Esophagus mucosa (tissue), 1 donor: ENCODE measurements at places on chromosomes 5 and 9. TPM values are rescaled to one million over a fixed set of nuclear protein-coding genes. Genes with fewer than 3 reads are reported as not detected.
A peak's percentile ranks its signal among the peaks of the same experiment; 100 is the strongest.

Gene ARID3C
- total RNA-seq: not detected

Gene GABRA6
- not detected for total RNA-seq

Gene NUDT12
- 8.4 TPM for total RNA-seq

Gene CDHR2
- not detected for total RNA-seq

Gene CDX1
- total RNA-seq: not detected

GRCh38 chr9:1057910-1058309, 7.8 kb downstream of the DMRT2 start:
- no peak for ATAC-seq

DNA sequence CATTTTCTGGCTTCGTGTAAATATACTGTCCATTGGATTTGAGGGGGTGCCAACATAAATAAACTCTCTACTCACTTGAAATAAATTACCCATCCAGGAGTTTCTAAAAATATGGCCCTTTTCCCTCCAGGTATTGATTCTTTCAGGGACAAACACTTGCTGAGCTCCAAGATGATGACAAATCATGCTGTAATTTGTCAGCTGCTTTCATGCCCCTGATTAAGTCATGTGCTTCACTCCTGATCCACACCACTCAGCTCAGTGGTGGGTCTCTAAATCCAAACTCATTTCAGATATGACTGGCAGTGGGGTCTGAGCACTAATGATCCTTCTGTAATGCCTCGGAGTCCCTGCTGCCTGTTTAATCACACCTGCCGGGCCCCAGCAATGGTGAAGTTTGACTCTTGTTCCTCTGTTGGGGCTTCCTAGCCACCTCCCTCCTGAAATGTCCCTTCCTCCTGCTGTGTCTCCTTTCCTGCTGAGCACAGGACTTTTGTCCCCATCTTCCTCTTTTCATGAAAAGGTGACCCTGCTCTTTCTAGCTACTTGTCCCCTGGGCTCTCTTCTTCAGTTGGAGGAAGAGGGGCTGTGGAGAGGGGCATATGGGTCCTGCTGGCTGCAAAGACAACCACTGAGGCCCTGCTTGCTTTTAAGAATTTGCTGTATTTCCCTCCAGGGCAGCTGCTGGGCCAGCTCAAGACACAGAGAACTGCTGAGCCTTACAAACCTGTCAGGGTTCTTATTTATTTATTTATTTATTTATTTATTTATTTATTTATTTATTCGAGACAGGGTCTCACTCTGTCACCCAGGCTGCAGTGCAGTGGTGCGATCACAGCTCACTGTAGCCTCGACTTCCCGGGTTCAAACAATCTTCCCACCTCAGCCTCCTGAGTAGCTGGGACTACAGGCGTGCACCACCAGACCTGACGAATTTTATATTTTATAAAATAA, 200.0 kb downstream of the ATP10B start:
- ATAC-seq: no peak

DNA sequence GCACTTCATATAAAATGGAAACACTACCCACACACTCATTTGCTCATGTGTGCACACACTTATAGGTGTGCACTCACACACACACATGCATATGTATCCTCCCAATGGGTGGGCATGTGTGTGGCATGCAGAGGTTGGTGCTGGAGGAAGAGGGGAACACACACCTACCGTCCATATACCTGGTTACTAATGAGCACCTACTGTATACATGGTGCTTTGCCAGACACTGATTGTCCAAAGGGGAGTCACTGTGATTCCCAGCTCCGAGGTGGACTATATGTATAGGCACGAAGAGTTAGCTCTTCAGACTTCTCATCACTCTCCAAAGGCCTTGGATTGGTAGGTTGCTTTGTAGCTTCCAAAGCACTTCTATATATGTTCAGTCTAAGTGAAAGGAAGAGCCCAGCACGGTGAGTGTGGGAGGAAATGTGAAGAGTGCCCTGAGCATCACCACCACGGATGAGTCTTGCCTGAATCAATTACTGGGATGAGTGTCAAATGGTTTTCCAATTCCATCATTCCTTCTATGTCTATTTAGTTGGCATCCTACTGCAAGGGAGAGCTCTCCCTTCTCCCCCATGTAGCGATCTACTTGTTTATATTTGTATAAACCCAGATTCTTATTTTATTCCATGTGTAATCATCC, 12.6 kb upstream of the ERGIC1 start:
- no peak for ATAC-seq

GRCh38 chr9:15499139-15499538, 11.6 kb downstream of the PSIP1 start:
- ATAC-seq: no peak

DNA sequence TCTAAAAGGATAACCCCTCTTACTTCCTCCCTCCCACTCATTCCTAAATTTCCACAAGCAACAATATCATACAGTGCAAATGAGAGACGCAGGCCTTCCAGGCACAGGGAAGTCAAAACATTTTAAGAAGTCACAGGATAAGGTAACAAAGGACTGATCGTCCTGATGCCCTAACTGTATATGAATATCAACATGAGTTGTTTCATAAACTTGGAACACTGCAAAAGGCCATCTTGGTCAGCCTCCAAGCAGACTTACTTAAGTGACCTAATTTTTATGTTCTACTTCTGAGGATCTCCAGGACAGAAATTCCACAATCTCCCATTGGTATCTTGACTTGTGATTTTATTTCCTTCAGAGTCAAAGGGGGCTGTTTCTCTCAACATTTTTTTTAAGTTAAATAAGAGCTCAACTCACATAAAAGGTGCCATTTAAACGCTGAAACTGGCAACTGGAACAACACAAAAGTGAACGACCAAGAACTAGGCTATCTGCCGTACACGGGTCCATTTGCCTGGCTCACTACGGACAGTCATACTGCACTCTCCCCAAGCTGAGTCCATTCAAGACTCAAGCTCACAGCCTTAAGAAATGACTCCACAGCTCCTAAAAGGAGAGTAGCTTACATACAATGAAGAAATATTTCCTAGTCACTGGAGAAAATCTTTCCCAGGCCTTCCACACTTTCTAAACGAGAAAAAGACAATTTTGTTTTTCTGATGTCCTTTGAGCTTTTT, 71.3 kb downstream of the LHFPL2 start:
- ATAC-seq: no peak

GRCh38 chr9:94922691-94923107, 196.2 kb downstream of the AOPEP start:
- peak; percentile 27 for ATAC-seq

- ATAC-seq: peak; percentile 93
Measured at GRCh38 chr9:35518225-35518821, 28.4 kb downstream of the RUSC2 start.

DNA sequence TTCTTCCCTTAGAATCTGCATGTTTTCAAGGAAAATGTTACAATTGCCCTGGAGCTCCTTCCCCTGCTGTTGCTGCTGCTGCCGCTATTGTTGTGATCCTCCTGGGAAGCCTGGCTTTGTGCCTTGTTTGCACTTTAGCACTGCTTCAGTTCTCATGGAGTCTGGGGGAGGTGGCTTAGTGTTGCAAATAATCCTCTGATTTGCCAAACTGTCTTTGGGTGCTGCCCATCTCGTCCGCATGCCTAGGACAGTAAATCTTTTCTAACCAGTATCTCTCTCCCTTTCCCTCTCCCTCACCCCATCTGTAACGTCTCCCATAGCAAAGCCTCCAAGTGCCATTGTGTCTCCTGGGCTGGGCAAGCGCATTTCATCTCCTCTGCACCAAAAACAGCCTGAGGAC, 30.3 kb downstream of the FAM240B start:
- no peak for ATAC-seq

- peak; percentile 87 for ATAC-seq
Measured at GRCh38 chr5:143355710-143356109, 47.8 kb downstream of the NR3C1 start.

DNA sequence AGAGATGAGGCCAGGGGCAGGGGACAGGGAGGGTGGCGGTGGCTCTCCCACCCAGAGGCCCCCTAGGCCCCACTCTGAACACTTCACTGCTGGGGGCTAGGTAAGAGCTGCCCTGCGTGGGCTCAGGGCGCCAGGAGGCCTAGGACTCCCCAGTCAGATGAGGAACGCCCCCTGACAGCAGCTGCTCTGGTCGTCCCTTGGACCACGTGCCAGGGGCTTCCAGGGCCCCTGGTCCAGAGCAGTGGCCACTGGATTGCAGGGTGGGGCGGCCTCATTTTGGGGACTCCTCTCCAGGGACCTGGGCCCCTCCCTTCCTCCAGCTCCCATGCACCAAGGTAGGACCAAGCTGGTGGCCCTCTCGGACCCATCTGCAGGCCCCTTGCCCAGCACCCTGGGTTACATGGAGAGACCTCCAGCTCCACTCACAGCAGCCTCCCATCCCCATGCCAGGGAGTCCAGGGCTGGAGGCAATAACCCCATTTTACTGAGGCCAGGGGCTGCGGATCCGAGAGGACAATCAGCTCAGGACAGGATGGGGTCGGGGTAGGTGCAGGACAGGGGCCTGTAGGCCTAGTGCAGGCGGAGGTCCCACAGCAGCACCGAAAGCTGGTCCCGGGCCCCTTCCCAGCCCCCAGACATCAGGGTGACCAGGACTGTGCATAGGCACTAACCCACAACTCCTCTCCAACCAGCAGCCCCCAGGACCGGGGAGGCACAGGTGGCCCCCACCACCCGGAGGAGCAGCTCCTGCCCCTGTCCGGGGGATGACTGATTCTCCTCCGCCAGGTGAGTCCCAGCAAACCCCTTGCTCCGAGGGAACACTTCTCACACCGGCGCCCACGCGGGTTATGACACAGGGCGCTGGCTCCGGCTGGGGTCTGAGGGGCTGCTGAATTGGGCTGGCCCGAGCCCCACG, 1.5 kb downstream of the EGFL7 start:
- ATAC-seq: no peak
